PC-9 (cell line): ENCODE measurements at places on chromosomes 2 and 18.

- no peak for DNase-seq
Observed at GRCh38 chr2:209305026-209305425, 118.8 kb upstream of the MAP2 start.

DNA sequence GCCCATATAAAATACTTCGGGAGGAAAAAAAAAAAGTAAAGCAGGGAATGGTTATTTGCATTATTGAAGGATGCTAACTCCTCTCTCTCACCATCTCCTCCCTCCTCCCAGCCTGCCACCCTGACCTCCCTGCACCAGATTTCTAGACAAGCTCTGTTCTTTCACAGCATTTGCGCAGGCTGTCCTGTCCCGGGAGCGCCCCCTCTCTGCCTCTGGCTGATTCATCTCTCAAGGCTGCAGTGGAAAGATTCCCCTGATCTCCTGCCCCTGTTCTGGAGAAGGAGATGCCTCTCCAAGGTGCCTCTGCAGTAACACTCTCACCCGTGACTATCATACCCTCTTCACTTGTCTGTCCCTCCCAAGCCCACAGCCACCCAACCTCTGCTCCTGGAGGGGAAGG, 38.5 kb downstream of the COL4A4 start:
- DNase-seq, result no peak

GRCh38 chr2:240481720-240482119, 46.3 kb downstream of the GPC1 start:
- no peak for DNase-seq

GRCh38 chr2:217723981-217724380, 278.8 kb downstream of the TNS1 start:
- no peak for DNase-seq

- DNase-seq, result no peak
Observed at GRCh38 chr2:191933307-191934105, 86.6 kb upstream of the CAVIN2 start.

- DNase-seq, result peak; percentile 27
Observed at GRCh38 chr2:178241844-178242551, 47.7 kb downstream of the OSBPL6 start.

- DNase-seq, result no peak
Observed at GRCh38 chr2:127805491-127805890, 5.5 kb downstream of the WDR33 start.

GRCh38 chr2:40096360-40096759, 317.3 kb upstream of the THUMPD2 start:
- no peak for DNase-seq

DNA sequence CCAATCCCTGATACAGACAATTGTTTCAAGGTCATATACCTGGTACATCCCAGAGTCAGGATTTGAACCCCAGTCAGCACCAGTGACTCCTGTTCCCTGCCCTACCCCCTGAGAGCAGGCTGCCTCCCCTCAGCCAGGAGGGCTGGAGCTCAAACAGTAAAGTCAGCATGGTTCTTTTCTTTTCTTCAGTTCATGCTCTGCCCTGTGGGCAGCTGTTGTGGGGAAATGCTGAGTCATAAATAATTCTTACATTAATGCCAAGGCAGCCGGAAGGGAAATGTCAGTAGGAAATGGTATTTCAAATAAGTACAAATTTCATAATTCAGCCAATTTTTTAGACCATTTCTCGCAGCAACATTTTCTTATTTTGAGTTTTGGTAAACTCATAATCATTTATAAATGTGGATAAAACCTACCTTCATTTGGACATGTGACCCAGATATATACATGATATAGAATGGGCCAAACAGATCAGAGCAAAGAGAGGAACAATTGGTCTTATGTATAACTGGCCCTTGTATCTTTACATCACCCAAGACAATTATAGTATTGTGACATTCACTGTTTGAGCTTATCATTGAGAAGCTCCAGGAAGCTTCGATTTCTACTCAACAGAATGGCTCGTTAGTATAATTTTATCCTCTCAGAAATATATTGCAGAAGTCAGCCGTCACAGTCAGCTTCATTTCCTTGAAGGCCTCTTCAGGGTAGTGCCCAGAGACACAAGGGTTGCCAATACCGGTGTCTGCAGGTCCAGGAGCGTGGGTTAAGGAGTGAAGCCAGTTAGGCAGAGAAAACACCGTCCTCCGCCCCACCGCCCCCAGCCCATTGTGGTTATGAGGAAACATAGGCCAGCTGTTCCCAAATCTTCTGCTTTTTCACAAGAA, 28.0 kb upstream of the SCYGR1 start:
- DNase-seq, result peak; percentile 34

- DNase-seq, result no peak
Observed at GRCh38 chr2:40049781-40050180, 270.7 kb upstream of the THUMPD2 start.

DNA sequence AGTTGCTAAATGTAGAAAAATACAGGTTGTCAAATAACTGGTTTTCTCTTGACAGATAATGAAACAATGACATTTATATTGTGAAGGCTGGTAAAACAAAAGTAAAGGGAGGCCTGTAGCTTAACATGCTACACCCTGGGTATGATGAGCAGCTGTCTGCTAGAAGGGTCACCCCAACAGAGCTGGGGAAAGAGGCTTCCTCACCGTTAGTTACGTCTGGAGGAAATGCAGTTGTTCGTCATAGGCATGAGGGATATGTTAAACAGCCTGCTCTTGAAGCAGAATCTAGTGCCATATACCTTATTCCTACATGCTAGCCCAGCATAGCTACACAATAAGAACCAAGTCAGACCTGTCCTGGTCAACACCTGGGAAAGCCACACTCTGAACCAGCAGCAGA, 49.9 kb downstream of the LPIN2 start:
- no peak for DNase-seq

- DNase-seq, result no peak
Observed at GRCh38 chr2:219961947-219962498, 334.6 kb downstream of the SLC4A3 start.

GRCh38 chr2:164655750-164656149, 34.5 kb upstream of the GRB14 start:
- DNase-seq, result no peak

- no peak for DNase-seq
Observed at GRCh38 chr2:29401994-29402393, 286.8 kb downstream of the CLIP4 start.

- DNase-seq, result no peak
Observed at GRCh38 chr18:50494569-50494968, 65.3 kb upstream of the MAPK4 start.

DNA sequence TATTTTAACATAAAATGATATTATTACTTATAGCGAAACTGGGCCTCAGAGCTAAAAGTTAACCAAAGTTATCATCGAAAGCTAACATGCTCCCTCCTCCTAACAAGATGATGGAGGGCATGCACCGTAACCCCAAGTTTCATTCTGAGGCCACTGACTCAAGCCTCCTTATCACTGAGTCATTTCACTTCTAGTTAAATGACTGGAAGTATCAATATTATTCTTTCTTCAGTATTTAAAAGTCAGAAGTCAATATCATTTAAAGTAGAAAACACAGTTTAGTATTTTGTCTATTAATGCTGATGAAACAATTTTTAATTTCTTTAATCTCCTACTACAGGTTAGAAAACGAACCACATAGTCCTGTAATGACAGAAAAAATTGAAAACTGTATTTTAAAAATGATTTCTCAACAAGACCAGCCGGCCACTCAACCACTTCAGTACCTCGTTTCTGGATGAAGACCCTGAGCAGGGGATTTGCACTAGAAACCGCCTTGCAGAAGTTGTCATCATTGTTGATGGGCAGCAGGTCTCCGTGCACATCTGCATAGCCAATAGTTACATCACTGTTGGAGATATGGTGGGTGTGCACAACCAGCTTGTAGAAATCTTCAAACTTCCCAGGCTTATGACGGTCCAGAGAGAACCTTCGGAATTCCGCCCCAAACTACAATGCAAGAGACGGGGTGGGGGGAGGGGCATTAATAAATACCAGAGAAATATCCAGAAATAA, 44.9 kb downstream of the PARD6G start:
- DNase-seq, result no peak
